ENCODE measurements at places on chromosomes 6 and 20.

GRCh38 chr6:154343473-154344308, 12.9 kb downstream of the IPCEF1 start:
- peak; percentile 42 for DNase-seq

DNA sequence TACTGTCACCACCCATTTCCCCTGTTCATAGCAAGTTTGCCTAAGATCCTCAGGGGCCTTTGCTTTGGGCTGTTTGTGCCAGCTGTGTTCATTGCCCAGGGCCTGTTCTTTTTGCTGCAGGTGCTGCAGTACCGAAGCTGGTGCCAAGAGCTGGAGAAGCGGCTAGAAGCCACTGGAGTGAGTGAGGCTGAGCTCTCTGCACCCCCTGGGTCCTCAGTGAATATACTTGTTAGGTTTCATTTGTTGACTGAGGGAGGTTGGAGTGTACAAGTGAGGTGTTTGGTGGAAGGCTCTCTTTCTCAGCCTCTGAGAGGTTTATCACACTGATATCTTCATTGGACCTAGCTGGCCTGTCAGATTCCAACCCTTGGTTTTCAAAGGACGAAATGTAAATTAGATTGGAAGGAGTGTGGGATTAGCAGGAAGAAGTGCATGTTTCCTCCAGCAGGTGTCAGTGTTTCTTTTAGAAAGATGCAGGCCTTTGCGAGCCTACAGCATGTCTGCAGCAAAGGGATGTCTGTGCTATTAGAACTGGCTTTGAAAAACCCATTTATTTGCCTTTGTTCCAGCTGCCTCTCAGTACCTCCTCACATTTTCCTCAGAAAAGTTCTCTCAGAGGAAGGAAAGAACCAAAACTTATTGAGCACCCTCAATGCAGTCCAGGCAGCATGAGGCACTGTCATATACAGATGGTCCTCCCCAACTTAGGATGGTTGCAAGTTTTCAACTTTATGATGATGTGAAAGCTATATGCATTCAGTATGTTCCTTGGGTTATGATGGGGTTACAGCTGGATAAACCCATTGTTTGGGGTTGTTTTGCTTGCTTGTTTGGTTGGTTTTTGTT, 8.3 kb downstream of the CEP250 start:
- DNase-seq: peak; percentile 66

- peak; percentile 1 for DNase-seq
These were observed 467.6 kb downstream of the DHX35 start for GRCh38 chr20:39429726-39430125.

DNA sequence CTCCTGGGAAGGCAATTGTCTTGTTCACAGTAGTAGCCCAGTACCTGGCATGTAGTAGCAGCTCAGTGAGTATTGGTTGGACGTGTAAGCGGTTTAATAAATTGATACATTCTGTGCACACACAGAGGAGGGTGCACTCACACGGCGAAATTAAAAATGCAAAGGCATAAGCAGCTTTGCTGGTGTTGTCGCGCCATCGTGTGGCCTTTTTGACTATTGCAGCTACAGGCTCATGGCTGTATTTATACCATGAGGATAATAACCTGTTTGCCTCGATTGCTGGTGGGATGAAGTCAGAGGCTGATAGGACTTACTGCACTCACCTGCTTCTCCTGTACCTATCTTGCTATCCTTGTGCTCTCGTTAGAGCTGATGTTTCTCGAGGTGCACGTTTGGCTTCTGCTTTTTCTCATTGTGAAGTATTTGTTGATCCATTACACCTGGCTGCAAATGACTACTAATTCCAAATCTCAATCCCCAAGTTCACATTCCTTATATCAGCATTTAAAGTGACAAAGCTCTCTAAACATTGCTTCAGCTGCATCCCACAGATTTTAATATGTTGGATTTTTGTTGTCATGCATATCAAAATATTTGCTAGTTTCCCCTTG, 61.5 kb downstream of the TBXT start:
- DNase-seq: peak; percentile 57

Data from EL (cell line).